ENCODE measurements at places on chromosomes 5 and 9. TPM values are rescaled to one million over a fixed set of nuclear protein-coding genes. Genes with fewer than 3 reads are reported as not detected.

OR1Q1 gene
- not detected for total RNA-seq

DMRT3 gene
- total RNA-seq: not detected

ZNF879 gene
- 3.8 TPM for total RNA-seq

WDR41 gene
- total RNA-seq: 132 TPM

NEUROG1 gene
- total RNA-seq: not detected

GHR gene
- 3.6 TPM for total RNA-seq

HSPB3 gene
- total RNA-seq: not detected

PCDHA9 gene
- 0.83 TPM for total RNA-seq

ACSL6 gene
- total RNA-seq: 0.33 TPM

BAAT gene
- 0.17 TPM for total RNA-seq

SETX gene
- total RNA-seq: 37.3 TPM

CDC25C gene
- 5.8 TPM for total RNA-seq

GPR150 gene
- total RNA-seq: not detected

CORO2A gene
- 9.7 TPM for total RNA-seq

AFAP1L1 gene
- 19.0 TPM for total RNA-seq

FABP6 gene
- not detected for total RNA-seq

SLC6A18 gene
- not detected for total RNA-seq

IL13 gene
- not detected for total RNA-seq

IFNA21 gene
- not detected for total RNA-seq
